Epithelial cell of umbilical artery (primary cell): ENCODE measurements at places on chromosomes 4 and X. TPM values are rescaled to one million over a fixed set of nuclear protein-coding genes. Genes with fewer than 3 reads are reported as not detected.

The EREG gene
- total RNA-seq, result under 0.01 TPM in 1 of 2 replicates, not detected in the other

The BMX gene
- 141 and 250 TPM in 2 replicates for total RNA-seq

The RBM46 gene
- total RNA-seq, result under 0.01 TPM in 1 of 2 replicates, not detected in the other

The MAGEA11 gene
- total RNA-seq, result not detected in 2 replicates

The SLC35A2 gene
- total RNA-seq, result 12.7 and 14.3 TPM in 2 replicates

The RS1 gene
- not detected in 2 replicates for total RNA-seq

The LANCL3 gene
- under 0.01 TPM in 2 replicates for total RNA-seq

The GPR50 gene
- not detected in 2 replicates for total RNA-seq

The F8 gene
- 0.97 and 1.5 TPM in 2 replicates for total RNA-seq

The TRPC5OS gene
- total RNA-seq, result not detected in 2 replicates

The ZCCHC12 gene
- under 0.01 TPM in 1 of 2 replicates, not detected in the other for total RNA-seq

The CCDC160 gene
- not detected in 2 replicates for total RNA-seq

The HTN1 gene
- not detected in 2 replicates for total RNA-seq

The CT45A2 gene
- total RNA-seq, result not detected in 2 replicates

The ARX gene
- not detected in 2 replicates for total RNA-seq

The FRAS1 gene
- total RNA-seq, result 3.9 and 9.9 TPM in 2 replicates

The CABS1 gene
- not detected in 2 replicates for total RNA-seq

The CYLC1 gene
- not detected in 2 replicates for total RNA-seq

The DNASE1L1 gene
- total RNA-seq, result 72.2 and 89.0 TPM in 2 replicates

The IL2RG gene
- total RNA-seq, result not detected in 2 replicates

The FAM53A gene
- total RNA-seq, result 0.65 and 2.1 TPM in 2 replicates

The KIAA1210 gene
- not detected in 2 replicates for total RNA-seq

The ADGRA3 gene
- 16.3 and 22.4 TPM in 2 replicates for total RNA-seq

The MAP7D2 gene
- 0.15 TPM in 1 of 2 replicates, not detected in the other for total RNA-seq

The IL2 gene
- total RNA-seq, result not detected in 2 replicates

The CTSO gene
- 6.4 and 7.5 TPM in 2 replicates for total RNA-seq

The AVPR2 gene
- total RNA-seq, result 0.46 TPM in 1 of 2 replicates, not detected in the other

The COL25A1 gene
- total RNA-seq, result 0.97 and 19.5 TPM in 2 replicates

The TMPRSS11B gene
- total RNA-seq, result not detected in 2 replicates

The SPIN4 gene
- total RNA-seq, result 1.9 and 3.8 TPM in 2 replicates

The GLRA3 gene
- total RNA-seq, result not detected in 2 replicates

The GPR34 gene
- not detected in 2 replicates for total RNA-seq

The SAGE1 gene
- not detected in 2 replicates for total RNA-seq

The FGF5 gene
- 0.30 and 0.32 TPM in 2 replicates for total RNA-seq

The BEND2 gene
- not detected in 2 replicates for total RNA-seq

The DIPK2B gene
- total RNA-seq, result 38.1 and 42.9 TPM in 2 replicates

The TAB3 gene
- total RNA-seq, result 4.2 and 8.8 TPM in 2 replicates

The SLC10A4 gene
- under 0.01 and 0.30 TPM in 2 replicates for total RNA-seq

The CT45A6 gene
- total RNA-seq, result not detected in 2 replicates

The SSX1 gene
- not detected in 2 replicates for total RNA-seq

The COQ2 gene
- 17.5 and 24.0 TPM in 2 replicates for total RNA-seq

The PABPC1L2A gene
- not detected in 2 replicates for total RNA-seq

The GRIA3 gene
- 0.15 TPM in 1 of 2 replicates, not detected in the other for total RNA-seq

The LRPAP1 gene
- total RNA-seq, result 70.8 and 117 TPM in 2 replicates

The RASGEF1B gene
- total RNA-seq, result not detected in 2 replicates

The MAGEB16 gene
- not detected in 2 replicates for total RNA-seq

The ANK2 gene
- 0.65 and 1.7 TPM in 2 replicates for total RNA-seq

The NEXMIF gene
- total RNA-seq, result not detected in 2 replicates

The ODAPH gene
- total RNA-seq, result under 0.01 TPM in 1 of 2 replicates, not detected in the other

The SHOX gene
- total RNA-seq, result not detected in 2 replicates

The NSG1 gene
- total RNA-seq, result 4.9 and 9.9 TPM in 2 replicates

The MAGEA12 gene
- not detected in 2 replicates for total RNA-seq

The ZIC3 gene
- total RNA-seq, result not detected in 2 replicates

The TMEM271 gene
- total RNA-seq, result not detected in 2 replicates

The SPIN2A gene
- not detected in 2 replicates for total RNA-seq
